Thoracic aorta (tissue), 2 donors: ENCODE measurements at places on chromosomes 16 and 17. TPM values are rescaled to one million over a fixed set of nuclear protein-coding genes. Genes with fewer than 3 reads are reported as not detected.

Gene MMP2
- total RNA-seq, result 249 TPM

DNA sequence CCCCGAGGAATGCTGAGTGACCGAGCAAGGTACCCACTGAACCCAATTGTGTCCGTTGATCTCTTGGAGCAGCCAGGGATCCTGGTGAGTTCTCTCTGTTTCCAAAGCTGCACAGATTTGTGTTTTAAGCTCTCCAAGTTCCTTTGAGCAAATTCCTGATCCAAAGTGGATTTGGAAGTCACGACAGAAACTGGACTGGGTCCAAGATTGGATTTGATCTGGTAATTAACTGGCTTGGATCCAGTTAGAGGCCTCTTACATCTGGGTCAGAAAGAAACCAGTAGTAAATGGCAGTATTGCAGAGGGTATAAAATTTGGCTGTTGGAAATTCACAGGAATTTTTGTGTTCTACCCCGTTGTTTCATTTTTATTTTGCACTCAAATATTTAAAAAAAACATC, 119.5 kb downstream of the PMP22 start:
- no peak for DNase-seq

- DNase-seq, result no peak
Observed at GRCh38 chr17:69282002-69282401, 44.9 kb downstream of the ABCA5 start.

DNA sequence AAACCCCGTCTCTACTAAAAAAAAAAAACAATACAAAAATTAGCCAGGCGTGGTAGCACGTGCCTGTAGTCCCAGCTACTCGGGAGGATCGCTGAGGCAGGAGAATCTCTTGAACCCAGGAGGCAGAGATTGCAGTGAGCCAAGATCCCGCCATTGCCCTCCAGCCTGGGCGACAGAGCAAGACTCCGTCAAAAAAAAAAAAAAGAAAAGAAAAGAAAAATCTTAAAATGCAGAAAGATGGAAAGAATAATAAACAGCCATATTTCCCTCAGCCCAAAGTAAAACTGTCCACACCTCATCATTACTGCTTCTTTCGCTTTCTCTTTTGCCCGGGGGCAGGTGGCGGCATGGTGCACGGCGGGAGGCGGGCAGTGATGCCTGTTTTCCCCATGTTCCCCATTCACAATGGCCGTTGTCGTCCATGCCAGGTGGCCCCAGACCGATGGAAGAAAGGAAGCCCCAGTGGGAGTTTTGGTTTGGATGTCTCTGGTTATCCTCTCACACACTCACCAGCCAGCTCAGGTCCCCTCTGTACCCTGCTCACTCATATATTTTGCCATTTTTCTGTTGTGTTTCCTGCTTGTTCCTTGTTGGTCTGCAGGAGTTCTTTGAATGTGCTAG, 37.0 kb upstream of the PEMT start:
- DNase-seq, result no peak

GRCh38 chr17:67647482-67647881, 70.3 kb upstream of the NOL11 start:
- DNase-seq, result no peak

- no peak for DNase-seq
Observed at GRCh38 chr17:27547301-27547683, 83.7 kb upstream of the LGALS9 start.

GRCh38 chr16:69709456-69710084, 16.8 kb downstream of the NQO1 start:
- DNase-seq, result no peak

- no peak for DNase-seq
Observed at GRCh38 chr16:24953721-24954120, 61.4 kb downstream of the ARHGAP17 start.

- no peak for DNase-seq
Observed at GRCh38 chr16:31001507-31002249, 8.8 kb downstream of the STX1B start.

- no peak for DNase-seq
Observed at GRCh38 chr17:13478326-13478830, 123.4 kb downstream of the HS3ST3A1 start.

GRCh38 chr17:11545696-11546095, 52.6 kb upstream of the DNAH9 start:
- no peak for DNase-seq

- DNase-seq, result no peak
Observed at GRCh38 chr17:82281502-82282238, 8.2 kb upstream of the CSNK1D start.

DNA sequence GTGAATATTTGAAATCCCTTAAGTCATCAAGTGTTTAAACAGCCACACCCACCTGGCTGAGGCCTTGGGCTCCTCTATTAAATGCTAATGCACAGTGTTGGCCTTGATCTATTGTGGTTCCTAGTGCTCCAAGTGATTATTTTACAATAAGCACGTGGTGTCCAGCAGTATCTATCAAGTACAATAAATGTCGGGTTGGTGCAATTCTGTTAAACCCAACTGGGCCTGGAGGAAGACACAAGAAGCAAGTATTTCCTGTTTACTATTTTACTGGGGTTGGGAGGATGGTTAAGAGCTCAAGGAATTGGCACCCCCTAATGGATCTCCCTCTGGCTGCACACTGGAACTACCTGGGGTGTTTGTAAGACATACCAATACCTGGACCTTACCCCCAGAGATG, 72.1 kb upstream of the HNF1B start:
- no peak for DNase-seq

- no peak for DNase-seq
Observed at GRCh38 chr16:53848277-53848942, 144.5 kb downstream of the FTO start.

GRCh38 chr17:27321372-27321771, 27.5 kb downstream of the WSB1 start:
- DNase-seq, result no peak

DNA sequence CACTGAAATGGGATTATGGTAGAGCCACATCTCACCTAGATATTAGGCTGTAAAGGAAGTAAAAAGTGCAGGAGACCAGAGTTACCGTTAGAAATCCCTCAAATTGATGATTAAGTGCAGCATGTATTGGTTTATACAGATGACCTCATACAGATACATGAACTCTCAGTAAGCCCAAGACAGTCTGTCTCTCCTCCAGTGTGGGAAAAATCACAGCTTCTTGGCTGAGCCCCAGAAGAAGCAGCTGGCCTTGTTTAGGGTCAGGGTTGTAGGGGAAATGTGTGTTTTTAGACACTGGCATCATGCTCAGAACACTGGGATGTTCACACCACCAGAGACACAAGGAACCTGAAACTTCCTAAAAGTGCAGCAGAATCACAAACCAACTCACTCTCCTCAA, 135.9 kb downstream of the KATNIP start:
- DNase-seq, result no peak

Gene CCL7
- 1.3 TPM for total RNA-seq

Gene GRIN2C
- 0.42 TPM for total RNA-seq

DNA sequence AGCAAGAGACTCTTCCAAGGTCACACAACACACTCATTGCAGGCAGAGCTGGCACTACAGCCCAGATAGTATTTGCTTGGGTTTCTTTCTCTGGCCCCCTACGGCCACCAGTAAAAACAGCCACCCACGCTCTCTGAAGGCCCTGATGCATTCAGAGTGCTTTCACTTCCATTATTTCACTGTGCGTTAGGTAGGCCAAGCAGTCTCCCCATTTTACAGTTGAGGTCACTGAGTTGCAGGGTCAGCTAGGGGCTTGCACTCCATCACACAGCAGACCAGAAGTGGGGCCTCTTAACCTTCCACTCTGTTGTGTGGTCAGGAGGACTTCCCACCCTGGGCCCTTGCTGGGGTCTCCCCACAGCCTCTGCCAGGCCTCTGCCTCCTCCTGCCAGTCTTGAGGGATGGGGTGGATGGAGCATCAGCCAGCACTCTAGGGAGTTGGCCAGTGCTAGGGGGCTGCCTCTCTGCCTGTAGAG, 2.5 kb downstream of the TBX21 start:
- no peak for DNase-seq
